ENCODE measurements at places on chromosomes 11 and 22.

- no peak for DNase-seq
Measured at GRCh38 chr22:35746946-35747703, 29.5 kb downstream of the APOL5 start.

- DNase-seq = no peak
Measured at GRCh38 chr11:2549080-2549479, 104.3 kb downstream of the KCNQ1 start.

DNA sequence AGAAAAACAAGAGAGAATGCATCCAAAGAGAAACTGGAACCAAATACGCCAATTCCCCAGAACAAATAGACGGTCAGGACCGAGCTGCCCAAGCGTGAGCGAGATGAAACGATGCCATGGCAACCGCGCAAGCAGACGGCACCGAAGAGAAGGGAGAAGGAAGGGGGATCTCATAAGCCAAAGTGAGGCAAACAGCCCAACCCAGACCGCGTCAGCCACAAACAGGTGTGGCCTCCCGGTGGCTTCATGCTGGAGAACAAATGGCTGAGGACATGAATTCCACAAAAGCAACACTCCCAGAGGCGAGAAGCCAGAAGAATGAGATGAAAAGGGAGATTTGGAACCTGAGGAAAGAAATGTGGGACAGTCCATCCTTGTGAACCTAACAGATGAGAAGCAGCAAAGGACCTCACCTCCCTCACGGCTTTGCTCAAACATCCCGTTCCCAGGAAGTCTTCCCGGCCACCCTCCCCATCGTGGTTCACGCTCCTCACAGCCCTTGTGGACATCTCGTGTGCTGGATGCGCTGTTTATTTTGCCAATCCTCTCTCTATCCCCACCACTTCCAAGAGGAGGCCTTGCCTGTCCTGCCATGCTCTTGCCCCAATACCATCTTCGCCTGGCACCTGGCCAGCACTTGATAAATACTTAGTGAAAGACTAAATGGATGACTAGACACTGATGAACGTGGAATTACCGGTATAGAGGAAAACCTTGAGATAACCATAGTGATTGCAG is 89.1 kb upstream of the RTL6 start:
- no peak for DNase-seq

DNA sequence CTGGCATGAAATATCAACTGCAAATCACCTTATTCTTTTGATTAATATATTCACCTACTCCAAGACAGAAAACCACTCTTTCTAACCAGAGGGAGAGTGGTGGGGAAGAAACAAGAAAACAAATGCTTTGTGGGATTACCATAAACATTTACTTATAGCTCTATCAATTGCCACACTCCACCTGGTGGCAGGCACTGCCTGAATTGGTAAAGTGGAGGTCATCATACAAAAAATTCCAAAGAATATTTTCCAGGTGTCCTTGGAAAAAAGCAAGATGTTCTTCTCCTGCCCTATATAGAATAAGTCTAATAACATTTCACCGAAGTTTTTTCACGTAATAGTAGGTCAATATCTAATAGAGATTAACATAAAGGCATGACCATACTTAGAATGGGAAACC is 45.3 kb downstream of the PHF21A start:
- no peak for DNase-seq

DNA sequence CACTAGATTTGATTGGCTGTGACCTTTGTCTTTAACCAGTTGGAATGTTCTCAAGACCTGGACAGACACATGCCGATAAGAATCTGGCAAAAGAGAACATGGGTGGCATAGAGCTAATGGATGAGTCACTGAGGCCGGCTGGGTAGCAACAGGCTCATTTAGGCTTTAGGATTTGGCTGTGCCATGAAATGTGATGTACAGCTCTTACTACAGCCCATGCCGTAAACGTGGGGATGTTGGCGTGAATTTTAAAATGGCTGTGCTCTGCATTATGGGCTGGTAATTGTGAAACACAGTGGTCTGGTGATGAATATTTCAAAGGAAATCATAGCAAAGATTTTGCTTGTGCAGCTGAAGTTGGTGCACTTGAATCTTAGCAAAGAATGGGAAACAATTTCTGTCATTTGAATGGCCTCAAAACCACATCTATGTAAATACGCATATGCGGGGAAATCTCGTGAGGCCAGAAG is 332.4 kb downstream of the TBC1D22A start:
- no peak for DNase-seq

All from stimulated activated CD8-positive, alpha-beta memory T cell treated with anti-CD3 and anti-CD28 coated beads, Interleukin-7, amount 100 ng/mL, for 1 hour (primary cell).